Keratinocyte (primary cell): ENCODE measurements at places on chromosomes 7 and 10.

- DNase-seq, result no peak
Measured at GRCh38 chr10:17662193-17663138, 18.5 kb downstream of the STAM start.

DNA sequence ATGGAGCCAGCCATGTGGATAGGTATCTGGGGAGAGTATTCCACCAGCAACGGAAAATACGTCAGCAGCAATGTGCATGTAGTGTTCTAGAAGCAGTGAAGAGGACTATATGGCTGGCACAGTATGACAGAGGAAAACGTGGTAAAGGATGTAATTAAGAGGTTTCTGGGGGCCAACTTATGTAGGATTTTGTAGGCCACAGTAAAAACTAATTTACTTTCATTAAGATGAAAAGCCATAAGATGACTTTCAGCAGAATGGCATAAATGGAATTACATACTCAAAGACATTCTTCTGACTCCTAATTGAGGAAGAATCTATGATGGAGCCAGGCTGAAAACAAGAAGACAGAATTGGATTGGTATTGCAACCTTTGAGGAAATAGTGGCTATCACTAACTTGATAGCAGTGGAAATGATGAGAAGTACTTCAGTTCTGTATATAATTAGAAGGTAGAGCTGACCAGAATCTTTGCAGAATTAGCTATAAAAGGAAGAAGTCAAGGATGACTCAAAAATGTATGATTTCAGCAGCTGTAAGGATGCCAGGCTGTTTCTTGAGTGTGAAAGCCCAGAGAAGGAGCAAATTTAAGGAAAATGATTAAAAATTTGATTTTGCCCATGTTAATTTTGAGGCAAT lies 156.7 kb downstream of the MBL2 start:
- DNase-seq, result no peak

- no peak for DNase-seq
Measured at GRCh38 chr7:147196481-147196880, 1079.9 kb downstream of the CNTNAP2 start.

GRCh38 chr7:5284304-5285281 lies 1.9 kb downstream of the SLC29A4 start:
- DNase-seq, result no peak

GRCh38 chr10:70964245-70964644 lies 75.9 kb upstream of the PCBD1 start:
- DNase-seq, result no peak

- DNase-seq, result no peak
Measured at GRCh38 chr10:118769898-118770600, 15.3 kb upstream of the CACUL1 start.

- no peak for DNase-seq
Measured at GRCh38 chr10:30182191-30183054, 123.0 kb upstream of the JCAD start.

- DNase-seq, result no peak
Measured at GRCh38 chr10:52526251-52526823, 212.3 kb downstream of the DKK1 start.

DNA sequence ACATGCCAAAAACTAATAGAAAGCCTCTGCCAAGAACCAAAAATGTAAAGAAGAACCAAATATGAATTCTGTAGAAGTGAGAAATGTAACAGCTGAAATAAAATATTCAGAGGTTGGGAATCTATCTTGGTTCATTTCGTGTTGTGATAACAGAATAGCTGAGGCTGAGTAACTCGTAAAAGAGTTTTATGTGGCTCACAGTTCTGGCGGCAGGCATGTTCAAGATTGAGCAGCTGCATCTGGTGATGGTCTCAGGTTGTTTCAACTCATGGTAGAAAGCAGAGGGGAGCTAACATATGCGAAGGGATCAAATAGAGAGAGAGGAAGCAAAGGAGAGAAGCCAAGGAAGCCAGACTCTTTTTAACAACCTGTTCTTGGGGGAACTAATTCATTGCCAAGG lies 717.2 kb downstream of the TNS3 start:
- no peak for DNase-seq

- no peak for DNase-seq
Measured at GRCh38 chr10:42795701-42796100, 13.1 kb downstream of the BMS1 start.

GRCh38 chr7:110592557-110592956 lies 498.4 kb upstream of the LRRN3 start:
- DNase-seq, result no peak

DNA sequence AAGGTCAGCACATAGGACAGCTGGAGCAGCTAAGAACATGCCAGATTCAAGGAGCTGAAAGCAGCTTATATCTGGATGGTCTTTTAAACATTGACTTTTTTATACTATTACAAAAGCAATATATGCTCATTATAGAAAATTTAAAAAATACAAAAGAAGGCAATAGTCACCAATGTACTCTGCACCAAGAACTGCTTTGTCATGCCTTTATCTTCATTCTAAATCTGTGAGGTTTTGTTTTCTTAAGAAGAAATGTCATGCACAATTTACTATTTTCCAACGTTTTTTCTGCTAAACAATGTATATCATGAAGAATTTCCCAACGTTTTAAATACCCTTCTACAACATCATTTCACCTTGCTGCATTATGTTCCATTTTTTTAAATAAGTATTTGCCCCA lies 2.8 kb downstream of the LIPM start:
- DNase-seq, result no peak

DNA sequence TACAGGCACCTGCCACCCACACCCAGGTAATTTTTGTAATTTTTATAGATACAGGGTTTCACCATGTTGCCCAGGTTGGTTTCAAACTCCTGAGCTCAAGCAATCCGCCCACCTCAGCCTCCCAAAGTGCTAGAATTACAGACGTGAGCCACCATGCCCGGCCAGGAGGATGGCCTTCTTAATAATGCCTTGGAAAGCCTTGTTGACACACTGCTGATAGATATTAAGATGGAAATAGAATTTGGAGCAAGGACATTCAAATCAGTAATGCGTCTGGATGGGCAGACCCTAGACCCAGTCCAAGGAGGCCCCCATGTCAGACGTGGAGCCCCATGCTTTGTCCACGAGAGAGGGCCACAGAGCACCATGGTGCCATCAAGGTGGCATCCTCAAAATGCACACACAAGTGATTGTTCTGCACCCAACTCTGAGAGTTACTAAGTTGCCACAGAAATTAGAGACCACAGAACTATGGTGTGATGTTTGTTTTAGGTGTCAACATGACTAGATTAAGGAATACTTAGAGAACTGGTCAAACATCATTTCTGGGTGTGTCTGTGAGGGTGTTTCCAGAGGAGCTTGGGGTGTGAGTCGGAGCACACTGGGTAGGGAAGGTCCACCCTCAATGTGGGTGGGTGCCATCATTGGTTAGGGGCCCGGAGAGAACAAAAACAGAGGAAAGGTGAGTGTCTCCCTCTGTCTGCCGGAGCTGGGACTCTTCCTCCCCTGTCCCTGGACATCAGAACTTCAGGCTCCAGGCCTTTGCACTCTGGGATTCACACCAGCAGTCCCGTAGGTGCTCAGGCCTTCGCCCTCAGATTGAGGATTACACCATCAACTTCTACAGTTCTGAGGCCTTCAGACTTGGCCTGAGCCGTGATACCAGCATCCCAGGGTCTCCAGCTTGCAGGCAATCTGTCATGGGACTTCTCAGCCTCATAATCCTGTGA lies 34.5 kb downstream of the EBF3 start:
- no peak for DNase-seq

- no peak for DNase-seq
Measured at GRCh38 chr7:26329520-26330255, 38.0 kb downstream of the SNX10 start.

DNA sequence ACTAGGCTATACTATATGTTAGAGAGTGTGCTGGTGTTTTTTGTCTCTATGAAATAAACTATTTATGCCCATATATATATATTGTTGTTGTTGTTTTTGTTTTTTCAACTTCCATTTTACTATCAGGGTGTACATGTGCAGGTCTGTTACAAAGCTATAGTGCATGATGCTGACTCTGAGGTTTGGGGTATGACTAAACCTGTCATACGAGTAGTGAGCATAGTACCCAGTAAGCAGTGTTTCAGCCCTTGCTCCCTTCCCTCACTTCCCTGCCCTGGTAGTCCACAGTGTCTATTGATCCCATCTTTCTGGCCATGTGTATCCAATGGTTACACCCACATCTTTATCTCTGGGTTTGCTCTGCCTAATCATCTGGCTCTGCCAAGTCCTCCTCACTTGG lies 101.8 kb downstream of the FAS start:
- DNase-seq, result no peak
